ENCODE measurements at places on chromosomes 12 and 14. TPM values are rescaled to one million over a fixed set of nuclear protein-coding genes. Genes with fewer than 3 reads are reported as not detected.

LYZ gene
- total RNA-seq, result 0.88 TPM

CTSG gene
- not detected for total RNA-seq

TAS2R9 gene
- not detected for total RNA-seq

CABP1 gene
- 1.2 TPM for total RNA-seq

RERG gene
- 0.61 TPM for total RNA-seq

RPS6KA5 gene
- total RNA-seq, result 3.7 TPM

- DNase-seq, result peak; percentile 10
Measured at GRCh38 chr14:69572030-69572840, 2.4 kb downstream of the CCDC177 start.

DNA sequence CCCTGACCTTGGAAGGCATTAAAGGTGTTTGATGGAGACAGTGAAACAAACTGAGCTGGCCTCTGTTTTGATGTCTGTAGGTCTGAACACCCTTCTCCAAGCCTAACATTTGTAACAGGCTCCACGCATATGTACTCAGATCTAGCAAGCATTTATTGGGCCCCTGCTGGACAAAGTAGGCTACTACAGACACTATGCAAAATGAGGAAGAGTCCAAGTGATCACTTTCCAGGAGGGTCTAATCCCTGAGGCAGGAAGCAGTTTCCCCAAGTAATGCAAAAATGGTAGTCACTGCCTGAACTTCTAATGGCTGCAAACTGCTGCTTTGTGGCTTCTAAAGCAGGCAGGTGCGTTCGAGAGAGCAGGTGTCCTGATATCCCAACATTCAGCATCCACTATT lies 405.8 kb downstream of the MED13L start:
- DNase-seq, result peak; percentile 76

- DNase-seq, result no peak
Measured at GRCh38 chr12:55642669-55643068, 6.0 kb downstream of the OR10P1 start.

- no peak for DNase-seq
Measured at GRCh38 chr12:5780536-5780935, 164.5 kb downstream of the ANO2 start.

DNA sequence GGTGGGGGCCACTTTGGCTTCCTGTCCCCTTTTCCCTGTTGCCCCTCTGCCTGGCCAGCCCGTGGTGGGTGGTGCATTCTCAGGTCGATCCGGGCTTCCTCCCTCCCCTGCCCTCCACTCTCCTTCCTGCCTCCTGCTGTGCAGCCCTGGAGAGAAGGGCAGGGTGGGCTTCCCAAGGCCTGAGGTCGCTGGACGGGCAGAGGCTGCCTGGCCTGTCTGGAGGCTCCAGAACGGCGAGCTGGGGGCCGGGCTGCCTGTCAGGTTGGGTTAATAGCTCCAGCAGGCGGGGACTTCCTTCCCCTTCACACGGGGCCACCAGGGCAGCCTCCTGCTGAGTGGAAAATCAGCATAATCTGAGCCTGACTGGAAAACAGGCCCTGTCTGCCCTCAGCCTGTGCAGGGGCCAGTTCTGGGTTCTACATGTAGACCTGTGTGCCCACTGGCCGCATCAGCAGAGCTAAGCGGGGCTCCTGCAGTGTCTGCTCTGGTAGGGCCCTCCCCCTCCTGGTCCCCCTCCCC lies 11.3 kb downstream of the KIF26A start:
- DNase-seq, result no peak

DNA sequence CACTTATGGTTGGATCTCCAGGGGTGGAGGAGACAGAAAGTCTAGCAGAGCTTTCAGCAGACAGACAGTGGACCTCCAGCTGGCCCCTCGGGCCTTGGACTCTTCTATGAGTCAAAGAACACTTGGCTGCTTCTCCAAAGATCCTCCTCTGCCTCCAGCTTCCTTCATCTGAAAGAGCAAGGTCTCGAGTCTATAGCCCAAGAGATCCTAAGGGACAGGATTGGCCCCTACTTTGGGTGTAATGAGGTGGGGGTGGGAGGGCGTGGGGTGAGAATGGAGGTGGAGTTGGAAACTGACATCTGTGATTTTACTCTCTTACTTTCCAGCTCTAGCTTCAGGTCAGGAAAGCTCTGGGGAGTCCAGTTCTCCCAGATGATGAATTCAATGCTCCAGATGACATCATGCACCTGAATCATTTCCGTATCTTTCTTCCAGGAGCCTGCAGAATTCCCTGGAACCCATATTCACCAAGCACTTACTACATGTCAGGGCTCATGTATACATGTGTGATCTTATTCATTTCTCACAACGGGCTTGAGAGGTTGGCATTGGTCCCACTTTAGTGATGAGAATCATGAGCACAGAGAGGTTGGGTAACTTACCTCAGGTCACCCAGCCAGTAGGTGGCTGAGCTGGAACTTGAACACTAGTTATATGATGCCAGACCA lies 10.2 kb upstream of the PGF start:
- no peak for DNase-seq

DNA sequence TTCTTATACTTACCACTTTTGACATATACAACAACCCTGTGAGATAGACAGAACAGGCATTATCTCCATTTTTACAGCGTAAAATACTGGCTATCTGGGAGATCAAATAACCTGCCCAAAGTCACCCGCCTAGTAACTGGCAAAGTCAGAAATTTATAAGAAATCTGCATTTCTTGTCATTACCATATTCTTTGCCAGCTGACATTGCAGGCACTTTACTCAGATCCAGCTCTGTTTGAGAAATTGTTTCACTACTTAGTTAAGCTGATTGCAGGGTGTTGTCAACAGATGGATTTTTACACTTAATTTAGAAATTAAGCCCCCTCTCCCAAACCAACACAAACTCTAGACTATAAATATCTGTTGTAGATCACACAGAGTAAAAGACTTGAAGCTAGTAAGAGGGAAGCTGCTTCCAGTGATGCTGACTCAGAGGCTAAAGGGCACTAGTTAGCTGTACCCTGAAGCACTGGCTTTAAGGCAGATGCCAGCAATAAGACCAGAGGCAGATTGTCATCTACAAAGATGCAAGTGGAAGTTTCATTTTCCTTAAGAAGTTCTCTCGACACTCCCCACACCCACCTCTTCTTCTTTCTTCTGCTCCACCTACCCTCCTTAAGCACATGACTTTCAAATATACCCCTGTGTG lies 153.1 kb downstream of the ANO6 start:
- no peak for DNase-seq

DNA sequence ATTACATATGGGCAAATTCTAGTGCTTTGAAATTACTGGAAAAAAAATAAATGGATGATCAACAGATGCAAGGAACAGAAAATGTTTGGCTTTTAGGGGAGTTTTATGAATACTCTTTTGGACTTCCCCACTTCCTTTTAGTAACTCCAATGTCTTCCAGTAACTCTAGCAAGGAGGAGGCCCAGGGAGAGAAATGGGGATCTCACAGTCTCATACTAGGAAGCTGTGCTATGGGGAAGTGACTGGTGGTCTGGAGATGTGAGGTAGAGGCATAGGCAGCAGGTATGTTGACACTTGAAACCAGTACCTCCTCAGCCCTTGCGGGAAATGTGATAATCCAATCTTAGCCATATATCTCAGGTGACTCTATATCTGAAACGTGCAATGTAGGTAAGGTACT lies 68.1 kb downstream of the CRADD start:
- DNase-seq, result no peak

DNA sequence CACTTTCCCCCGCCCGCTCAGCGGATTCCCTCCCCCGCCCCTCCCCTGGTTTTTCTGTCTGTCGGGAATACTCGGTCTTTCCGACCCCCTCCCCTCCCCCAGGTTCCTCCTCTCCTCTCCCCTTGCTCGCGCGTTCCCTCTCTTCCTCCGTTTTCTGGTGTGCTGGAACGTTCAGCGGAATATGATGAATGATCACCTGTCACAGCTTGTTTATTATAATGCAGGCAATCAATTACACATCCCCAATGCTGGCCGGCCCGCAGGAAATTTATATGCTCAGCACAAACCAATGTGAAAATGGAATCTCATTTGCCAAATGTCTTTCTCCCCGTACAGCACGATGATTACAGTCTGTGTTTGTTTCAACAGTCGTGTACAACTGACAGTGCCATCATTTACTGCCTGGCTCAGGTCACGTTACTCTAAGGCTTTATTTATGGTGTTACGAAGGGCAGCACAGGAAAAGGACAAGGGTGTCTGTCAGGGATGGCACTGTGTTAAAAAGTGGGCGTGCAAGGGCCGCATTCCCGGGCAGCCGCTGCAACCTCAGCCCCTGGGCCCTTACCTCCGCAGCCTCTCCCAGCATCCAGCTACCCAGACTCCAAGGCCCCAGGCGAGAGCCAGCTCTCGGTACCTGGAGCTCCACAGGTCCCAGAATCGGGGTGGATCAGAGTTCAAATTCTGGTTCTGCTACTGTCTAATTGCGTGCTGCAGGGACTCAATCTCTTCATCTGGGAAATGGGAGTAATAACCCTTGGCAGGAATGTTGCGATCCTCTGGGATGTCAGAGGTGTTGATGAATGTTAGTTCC lies 24.7 kb upstream of the MAP1LC3B2 start:
- DNase-seq, result no peak

- DNase-seq, result no peak
Measured at GRCh38 chr14:74980398-74980730, 22.4 kb upstream of the EIF2B2 start.

GRCh38 chr14:100075681-100076080 lies 10.5 kb downstream of the EVL start:
- DNase-seq, result no peak

DNA sequence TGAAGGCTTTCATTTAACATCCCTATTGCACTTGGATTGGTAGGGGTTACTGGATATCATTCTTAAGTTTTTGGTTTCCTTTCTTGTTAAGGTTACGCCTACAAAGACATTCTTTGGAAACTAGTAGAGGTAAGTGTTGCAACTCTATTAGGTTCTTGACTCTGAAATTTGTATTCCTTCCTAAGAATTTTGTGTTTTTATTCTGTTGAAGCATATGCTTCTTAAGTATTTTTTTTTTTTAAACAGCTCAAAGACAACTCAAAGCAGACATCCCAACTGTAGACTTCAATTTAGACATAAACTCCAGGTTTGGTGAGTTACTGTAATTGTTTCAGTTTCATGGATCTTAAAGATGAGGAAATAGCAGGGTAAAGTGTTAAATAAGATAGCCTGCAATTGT lies 1.1 kb upstream of the RBMS2 start:
- no peak for DNase-seq

DNA sequence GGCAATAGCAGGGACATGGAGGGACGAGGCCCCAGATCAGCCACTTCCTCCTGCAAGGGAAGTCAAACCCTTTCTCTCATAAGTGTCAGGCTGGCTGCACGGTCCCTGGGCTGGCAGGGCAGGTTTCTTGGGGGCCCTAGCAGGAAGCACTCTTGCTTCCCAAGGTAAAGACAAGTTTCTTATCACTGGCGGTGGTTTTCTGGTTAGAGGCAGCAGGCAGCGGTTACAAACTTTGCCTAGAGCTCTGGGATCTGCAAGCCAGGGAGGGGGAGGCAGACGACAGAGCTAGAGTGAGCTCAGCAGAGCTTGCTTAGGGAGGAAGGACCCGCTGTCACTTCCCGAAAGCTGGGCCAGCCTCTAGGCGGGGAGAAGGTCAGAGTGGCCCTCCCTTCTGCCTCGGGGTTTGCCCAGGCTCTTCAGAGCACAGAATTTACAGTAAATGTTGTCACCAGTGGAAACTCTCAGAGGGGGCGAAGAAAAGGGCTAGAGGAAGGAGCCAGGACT lies 20.4 kb downstream of the BATF start:
- DNase-seq, result no peak

DNA sequence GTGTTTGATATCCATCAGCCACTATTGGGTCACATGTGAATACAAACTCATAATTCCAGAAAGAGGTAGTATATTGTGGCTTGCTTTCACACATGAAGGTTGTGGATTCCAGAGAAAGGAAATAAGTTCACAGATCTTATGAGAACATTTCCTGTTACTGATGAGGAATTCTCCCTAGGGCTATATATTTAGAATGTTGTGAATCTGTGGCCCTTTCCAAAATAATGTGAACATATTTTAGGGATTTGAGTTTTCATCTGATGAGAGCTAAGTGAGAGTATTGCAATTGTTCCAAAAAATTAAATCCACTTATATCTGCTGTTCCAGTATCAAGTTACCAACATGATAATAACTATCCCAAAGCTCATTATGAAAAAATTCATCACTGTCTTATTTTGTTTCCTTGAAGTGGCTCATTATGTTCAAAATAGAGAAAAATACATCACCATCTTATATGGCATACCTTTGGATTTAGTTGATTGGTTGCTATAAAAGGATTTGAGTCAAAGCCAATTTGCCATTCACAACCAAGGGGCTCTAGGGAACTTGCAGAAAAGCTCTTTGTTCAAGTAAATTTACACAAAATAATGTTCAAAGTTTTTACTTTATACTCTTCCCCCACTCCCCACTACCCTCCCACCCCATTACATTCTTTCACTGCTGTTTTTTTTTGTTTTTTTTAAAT lies 76.3 kb downstream of the MYRFL start:
- peak; percentile 17 for DNase-seq

DNA sequence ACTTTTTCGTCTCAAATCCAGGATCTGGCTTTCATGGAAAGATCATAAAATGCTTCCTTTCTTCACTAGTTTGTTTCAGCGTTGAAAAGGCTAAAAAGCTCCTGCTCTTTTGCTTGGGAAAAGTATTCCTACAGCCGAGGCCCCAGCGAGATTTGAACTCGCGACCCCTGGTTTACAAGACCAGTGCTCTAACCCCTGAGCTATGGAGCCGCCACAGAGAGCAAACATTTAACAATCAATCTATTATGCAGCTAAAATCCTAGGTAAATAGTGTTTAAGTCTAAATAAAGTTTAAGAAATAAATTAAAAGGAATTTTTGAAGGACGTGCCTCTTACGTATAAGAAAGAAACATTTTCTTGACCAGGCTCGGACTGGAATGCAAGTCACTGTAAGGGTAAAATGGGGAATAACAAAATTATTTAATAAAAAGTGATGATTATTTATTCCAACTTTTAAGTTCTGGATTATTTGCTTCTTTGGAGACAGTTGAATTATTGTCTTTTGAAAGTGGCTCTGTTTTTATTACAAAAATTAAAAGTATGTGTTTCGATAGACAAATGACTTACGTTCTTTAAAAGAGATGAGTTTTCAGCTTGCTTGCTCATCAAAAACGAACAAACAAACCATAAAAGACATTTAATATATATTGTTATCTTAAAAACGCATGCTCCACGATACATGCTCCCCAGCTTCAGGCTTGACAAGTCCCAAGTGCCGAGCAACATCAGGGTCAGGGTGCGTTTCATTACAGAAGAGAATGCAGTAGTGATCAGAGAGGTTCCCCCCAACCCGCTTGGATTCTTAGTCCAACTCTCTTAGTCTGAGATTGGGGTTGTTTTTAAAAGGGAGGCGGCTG lies 10.2 kb downstream of the OR6S1 start:
- DNase-seq, result peak; percentile 74

DNA sequence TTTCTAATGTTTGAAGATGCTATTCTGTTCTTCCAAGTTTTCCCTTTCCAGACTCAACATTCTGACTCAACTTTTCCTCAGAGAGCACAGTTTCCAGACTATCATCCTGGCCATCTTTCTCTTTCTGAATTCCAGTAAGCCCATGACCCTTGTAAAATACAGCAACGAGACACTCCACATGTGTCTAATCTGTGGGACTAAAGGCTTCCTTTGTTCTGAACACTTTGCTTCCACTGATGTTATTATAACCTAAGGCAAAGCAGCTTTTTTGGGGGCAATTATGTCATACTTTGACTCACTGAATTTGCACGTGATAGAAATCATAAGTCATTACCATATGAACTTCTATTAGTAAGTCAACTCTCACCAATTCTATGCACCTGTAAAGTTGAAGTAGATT lies 6.3 kb upstream of the ART4 start:
- DNase-seq, result peak; percentile 97

Data from SK-MEL-5 (cell line).